ENCODE measurements at places on chromosomes 5 and 9.
A peak's percentile ranks its signal among the peaks of the same experiment; 100 is the strongest.

GRCh38 chr5:5221724-5222123 lies 81.6 kb downstream of the ADAMTS16 start:
- H3K4me1 ChIP-seq: peaks cover 6% of the 10 kb centered on the region
- no peak overlapping the region for H3K4me3 ChIP-seq
- no peak for DNase-seq
- peaks cover 10% of the 10 kb centered on the region for H3K36me3 ChIP-seq
- H3K27me3 ChIP-seq: no peaks in the 10 kb centered on the region

DNA sequence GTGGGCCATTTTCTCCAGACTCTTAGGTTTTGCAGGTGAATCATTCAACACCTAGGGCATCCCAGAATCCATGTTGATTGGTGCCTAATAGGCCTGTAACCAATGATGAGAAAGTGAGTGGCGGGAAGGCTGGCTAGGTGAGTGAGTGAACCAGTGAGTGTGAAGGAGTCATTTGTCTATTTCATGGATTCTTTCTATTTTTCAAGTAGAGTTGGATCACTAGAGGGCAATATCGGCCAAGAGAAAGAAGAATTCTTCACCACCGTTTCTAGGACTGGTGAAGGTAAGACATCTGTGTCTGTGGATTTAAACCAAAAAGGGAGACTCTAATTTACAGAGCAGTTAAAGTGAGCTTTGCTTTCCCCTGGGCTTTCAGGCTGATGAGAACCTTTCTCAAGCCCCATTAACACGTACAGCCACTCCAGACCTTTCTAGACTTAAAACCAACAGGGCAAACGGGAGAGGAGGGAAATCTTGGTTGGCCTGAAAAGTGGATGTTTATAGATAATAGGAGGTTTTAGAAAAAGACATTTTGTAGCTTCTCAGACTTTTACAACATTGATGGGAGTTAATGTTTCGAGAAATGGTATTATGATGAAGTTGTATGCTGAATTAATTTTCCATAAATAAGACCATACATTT lies 114.3 kb upstream of the IL12B start:
- H3K27me3 ChIP-seq: peaks cover 7% of the 10 kb centered on the region
- H3K27ac ChIP-seq: no peak overlapping the region
- peaks cover 17% of the 10 kb centered on the region for H3K4me1 ChIP-seq
- DNase-seq: no peak
- no peak overlapping the region for H3K4me3 ChIP-seq

DNA sequence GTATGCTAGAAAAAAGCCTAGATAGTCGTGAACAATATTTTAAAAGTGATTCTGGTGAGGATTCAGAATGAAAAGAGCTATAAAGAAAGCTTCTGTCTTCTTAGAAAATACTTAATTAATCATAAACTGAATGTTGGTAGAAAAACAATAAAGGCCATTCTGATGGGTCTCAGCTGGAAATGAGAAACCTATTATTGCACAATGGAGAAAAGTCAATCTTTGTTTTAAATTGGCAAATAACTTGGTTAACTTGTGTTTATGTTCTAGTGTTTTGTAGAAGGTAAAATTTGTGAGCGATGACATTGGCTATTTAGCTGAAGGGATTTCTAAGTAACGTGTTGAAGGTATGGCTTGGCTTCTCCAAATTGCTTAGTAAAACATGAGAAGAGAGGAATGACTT lies 74.1 kb upstream of the TMED7 start:
- no peak overlapping the region for H3K27ac ChIP-seq
- H3K36me3 ChIP-seq: no peaks in the 10 kb centered on the region
- no peak overlapping the region for H3K4me3 ChIP-seq
- no peaks in the 10 kb centered on the region for H3K4me1 ChIP-seq
- no peaks in the 10 kb centered on the region for H3K27me3 ChIP-seq

GRCh38 chr9:88651682-88652633 lies 117.0 kb downstream of the NXNL2 start:
- H3K27ac ChIP-seq: peak overlapping the region; percentile 84
- H3K4me1 ChIP-seq: peaks cover 21% of the 10 kb centered on the region
- H3K4me3 ChIP-seq: no peak overlapping the region
- peak; percentile 52 for DNase-seq
- H3K36me3 ChIP-seq: no peaks in the 10 kb centered on the region
